ENCODE measurements at places on chromosomes 6 and 20.
A peak's percentile ranks its signal among the peaks of the same experiment; 100 is the strongest.

DNA sequence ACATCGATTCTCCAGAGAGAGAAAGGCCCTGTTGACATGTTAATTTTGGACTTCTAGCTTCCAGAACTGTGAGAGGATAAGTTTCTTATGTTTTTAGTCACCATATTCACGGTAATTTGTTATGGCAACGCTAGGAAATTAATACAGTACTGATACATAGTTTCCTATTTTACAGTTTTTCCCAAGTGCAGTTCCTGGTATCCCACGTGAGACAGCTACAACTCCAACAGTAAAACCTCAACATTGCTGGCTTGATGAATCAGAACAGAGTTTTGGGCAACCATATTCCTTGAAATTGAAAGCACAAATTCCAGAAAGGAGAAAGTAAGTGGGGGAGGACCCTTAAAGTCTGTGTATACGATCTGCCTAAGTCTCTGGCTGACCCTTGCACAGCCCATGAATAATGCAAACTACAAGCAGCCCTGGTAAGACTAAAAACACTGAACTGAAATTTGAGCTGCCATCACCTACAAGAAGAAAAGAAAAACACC lies 505.1 kb upstream of the NRSN1 start:
- no peak for DNase-seq

DNA sequence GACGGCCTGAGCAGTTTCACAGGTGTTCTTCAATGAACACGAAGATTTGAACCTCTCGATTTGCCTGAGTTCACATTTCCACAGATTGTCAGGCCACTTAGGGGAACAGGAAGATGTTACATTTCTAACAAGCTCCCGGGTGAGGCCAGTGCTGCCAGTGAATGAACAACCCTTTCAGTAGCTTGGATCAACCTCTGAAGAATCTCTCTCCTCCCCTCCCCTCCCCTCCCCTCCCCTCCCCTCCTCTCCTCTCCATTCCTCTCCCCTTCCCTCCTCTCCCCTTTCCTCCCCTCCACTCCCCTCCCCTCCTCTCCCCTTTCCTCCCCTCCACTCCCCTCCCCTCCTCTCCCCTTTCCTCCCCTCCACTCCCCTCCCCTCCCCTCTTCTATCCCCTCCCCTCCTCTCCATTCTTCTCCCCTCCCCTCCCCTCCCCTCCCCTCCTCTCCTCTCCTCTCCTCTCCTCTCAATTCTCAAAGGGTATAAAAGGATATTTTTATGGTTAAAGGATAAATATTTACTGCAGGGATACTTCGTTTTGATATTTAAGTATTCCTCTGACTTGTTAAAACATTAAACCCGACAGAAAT lies 114.1 kb upstream of the INSM1 start:
- no peak for DNase-seq

GRCh38 chr6:83615025-83615999 lies 93.6 kb downstream of the SNAP91 start:
- DNase-seq, result no peak

DNA sequence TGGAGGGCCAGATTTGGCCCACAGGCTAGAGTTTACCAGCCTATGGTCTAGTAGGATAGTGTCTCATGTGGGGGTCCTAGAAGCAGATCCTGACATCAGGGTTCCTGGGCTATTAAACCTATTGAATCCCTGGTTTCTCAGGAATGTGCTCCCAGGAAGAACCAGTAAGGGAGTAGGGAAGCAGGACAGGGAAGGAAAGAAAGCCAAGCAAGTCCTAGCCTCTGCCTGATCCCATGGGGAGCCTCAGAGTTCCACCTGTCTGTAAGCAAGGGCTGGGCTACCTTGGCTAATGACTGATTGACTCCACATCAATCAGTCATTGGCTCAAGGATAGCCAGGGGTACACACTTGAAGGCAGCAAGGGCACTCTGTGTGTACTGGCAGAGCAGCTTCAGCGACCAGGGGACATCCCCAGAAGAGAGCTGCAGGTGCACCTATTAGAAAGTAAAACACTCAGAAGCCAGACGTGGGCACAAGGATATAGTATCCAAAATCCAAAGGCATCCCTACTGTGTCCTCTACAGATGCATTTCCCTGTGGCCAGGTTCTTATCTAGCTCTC lies 309.5 kb downstream of the TSHZ2 start:
- no peak for DNase-seq

DNA sequence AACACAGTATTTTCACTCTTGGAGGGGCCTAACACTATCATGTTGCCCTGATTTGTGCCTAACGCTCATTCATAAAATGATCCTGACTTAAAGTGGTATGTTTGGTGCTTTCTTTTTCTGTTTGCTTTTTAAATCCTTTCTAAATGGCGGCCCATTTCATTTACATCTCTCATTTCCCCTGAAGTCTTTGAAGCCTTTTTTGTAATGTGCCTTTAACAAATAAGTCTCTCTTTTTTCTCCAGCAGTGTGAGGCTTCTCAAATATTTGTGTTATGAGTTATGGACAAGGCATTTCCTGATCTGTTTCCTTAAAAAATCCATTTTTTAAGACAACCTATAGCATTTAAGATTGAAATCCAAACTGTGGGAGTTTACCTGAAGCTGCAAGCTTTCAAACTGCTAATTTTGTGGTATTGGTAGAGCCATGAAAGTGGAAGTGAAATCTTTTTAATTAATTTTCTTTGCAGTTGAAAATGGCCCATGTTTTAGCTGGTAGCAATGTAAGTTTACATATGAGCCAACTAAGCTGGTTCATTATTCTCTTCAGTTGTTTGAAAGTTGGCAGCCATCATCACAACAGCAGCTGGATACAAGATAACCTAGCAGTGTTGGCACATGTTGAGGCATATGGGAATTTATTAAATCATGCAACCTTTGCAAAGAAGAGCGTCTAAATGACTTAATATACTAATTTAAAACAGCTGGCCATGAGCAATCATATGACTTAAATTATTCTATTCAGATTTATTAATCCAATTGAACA lies 469.7 kb downstream of the CDKAL1 start:
- no peak for DNase-seq

DNA sequence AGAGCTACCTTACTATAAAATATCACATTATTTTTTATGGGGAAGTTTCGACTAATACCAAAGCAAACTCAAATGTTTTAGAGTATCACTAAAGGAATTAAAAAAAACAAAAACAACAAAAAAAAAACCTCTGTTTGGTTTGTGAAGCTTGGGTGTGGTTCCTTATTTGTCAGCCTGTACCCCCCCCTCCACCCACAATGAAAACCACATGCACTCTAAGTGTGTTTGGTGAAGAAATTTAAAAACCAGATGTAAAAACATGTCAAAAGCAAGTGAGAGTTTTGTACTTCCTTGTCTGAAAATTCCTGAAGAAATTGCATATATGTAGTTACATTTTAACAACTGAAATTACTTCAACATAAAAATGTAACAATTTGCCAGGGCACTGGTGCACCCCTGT lies 3.1 kb downstream of the STK38 start:
- DNase-seq, result peak; percentile 61

GRCh38 chr20:21102603-21103311 lies 3.4 kb downstream of the LINC00237 start:
- DNase-seq, result peak; percentile 24

GRCh38 chr20:18005990-18006364 lies 37.2 kb downstream of the MGME1 start:
- DNase-seq, result no peak

DNA sequence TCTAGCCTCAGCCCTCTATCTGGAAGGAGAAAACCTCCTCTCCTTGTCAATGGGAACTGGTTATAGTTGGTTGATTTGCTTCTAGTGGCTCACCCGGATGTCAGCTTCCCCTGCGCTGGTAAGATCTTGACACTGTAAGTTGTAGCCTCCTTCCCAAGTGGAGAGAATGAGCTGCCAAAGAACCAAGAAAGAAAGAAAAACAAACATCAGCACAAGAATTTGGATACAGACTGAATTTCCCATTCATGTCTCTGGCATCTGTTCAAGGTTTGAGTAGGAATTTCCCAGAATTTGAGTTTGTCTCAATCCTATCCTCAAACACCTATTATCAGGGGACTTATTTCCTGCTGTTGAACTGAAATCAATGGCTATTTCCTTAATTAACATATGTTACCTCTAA lies 44.1 kb downstream of the ELOVL2 start:
- no peak for DNase-seq

DNA sequence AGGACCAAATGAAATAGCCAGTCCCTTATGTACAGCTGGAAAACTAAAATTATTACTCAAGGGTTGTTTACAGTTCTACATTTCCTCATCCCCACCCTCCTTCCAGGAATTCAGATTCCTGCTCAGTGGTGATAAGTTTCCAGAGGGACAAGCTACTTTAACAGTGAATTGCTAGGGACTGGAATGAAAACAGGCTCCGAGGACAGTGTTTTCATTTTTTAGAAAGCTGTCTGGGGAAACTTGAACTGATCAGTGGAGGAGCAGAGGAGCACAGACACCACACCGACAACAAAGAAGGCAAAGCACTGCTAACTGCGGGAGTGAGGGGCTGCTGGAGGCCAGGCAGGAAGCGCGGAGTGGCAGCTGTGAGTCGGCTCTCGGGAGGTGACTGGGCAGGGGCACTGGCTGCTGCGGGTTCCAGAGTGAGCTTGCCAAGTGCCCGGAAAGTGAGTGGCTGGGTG lies 322.2 kb downstream of the ESR1 start:
- no peak for DNase-seq

DNA sequence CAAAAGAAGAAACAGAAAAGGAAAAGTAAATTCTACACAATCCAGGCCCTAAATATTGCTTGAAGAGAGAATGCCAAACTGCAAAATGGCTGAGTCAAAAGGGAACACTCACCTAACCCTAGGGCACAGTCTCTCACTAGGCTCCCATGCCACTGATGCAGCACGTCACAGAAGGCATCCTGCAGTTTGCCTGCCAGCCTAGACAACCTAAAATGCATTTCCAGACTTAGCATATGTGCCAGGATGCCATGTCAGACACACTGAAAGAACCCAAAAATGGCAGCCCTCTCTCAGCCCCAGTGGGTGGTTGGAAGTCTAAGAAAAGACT lies 10.6 kb upstream of the SIRPD start:
- no peak for DNase-seq

GRCh38 chr6:155030148-155030720 lies 35.1 kb downstream of the TIAM2 start:
- no peak for DNase-seq

GRCh38 chr20:458776-459175 lies 3.6 kb downstream of the TBC1D20 start:
- DNase-seq, result no peak

- no peak for DNase-seq
Observed at GRCh38 chr20:7859356-7859802, 80.9 kb downstream of the HAO1 start.

GRCh38 chr6:13617066-13617465 lies 1.9 kb downstream of the NOL7 start:
- DNase-seq, result no peak

GRCh38 chr6:163605385-163606097 lies 191.0 kb downstream of the QKI start:
- DNase-seq, result no peak
